ENCODE measurements at places on chromosomes 2 and 18. TPM values are rescaled to one million over a fixed set of nuclear protein-coding genes. Genes with fewer than 3 reads are reported as not detected.

Gene STARD6
- total RNA-seq, result not detected

Gene MLPH
- total RNA-seq, result 423 TPM

Gene VPS54
- 27.0 TPM for total RNA-seq

DNA sequence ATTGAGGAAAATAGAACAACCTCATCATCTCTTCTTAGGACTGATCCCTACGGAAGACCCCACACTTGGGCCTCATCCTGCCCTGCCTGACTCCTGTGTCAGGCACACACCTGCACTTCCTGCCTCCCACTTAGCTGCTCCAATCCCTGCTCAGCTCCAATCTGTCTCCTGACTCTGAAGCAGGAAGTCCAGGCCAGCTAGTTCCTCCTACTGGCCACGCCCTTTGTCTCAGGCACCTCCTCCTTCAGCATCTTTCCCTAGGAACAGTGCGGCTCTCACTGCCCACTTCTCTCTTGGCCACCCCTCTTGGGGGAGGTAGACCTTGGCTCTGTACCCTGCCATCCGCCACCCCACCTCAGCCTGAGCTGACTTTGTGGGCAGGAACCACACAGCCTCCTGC lies 135.8 kb downstream of the CELF4 start:
- no peak for DNase-seq
- H3K27ac ChIP-seq, result no peak overlapping the region
- H3K36me3 ChIP-seq, result no peaks in the 10 kb centered on the region
- no peak overlapping the region for H3K4me3 ChIP-seq

DNA sequence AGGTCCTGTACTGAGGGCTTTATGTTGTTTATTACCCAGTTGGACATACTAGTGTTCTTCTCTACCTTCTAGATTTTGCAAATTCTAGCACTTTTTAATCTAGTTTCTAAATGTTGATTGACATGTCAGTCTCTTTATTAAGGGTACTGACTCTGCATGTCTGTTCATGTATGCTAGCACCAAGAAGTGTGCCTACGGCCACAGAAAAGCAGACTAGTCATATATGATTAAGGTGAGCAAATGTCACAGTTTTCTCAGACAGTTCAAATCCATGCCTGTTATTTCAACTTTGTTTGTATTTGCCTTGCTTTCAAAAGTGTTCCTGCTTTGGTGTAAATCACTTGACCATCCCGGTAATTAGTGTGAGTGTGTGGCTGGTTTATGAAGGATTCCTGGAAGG lies 145.0 kb upstream of the DSEL start:
- H3K4me3 ChIP-seq, result no peak overlapping the region
- H3K4me1 ChIP-seq, result no peaks in the 10 kb centered on the region
- no peaks in the 10 kb centered on the region for H3K27me3 ChIP-seq
- H3K27ac ChIP-seq, result no peak overlapping the region
- H3K36me3 ChIP-seq, result no peaks in the 10 kb centered on the region

- DNase-seq, result no peak
- H3K4me1 ChIP-seq, result peaks cover 9% of the 10 kb centered on the region
- no peaks in the 10 kb centered on the region for H3K36me3 ChIP-seq
- no peak overlapping the region for H3K27ac ChIP-seq
- H3K4me3 ChIP-seq, result no peak overlapping the region
Observed at GRCh38 chr2:84487298-84487996, 28.4 kb upstream of the SUCLG1 start.

Measured in upper lobe of right lung (tissue), 1 donor.